Stimulated activated CD8-positive, alpha-beta memory T cell treated with anti-CD3 and anti-CD28 coated beads, Interleukin-7, amount 100 ng/mL, for 1 hour (primary cell): ENCODE measurements at places on chromosomes 2 and 18.

- DNase-seq: no peak
Measured at GRCh38 chr2:240991378-240992263, 6.8 kb upstream of the SNED1 start.

DNA sequence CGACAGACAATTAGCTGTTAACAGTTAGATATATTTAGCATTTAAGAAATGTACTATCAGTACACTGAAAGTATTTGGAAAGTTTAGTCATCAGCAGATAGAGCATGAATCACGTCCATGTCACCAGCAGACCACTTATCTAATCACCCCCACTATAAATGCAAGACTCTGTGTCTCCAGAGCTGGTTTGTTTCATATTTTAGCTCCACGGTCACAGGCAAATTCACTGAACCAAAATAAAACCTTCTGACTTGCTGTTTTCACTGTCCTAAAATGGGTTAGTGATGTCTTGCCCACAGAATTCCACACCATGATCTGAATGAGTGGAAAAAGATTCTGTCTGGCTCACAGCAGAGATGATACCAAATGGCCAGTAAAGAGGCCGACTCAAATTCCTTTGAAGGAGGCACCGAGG, 64.9 kb downstream of the CDH2 start:
- no peak for DNase-seq

GRCh38 chr18:44568342-44568741, 112.3 kb upstream of the SETBP1 start:
- DNase-seq: no peak

DNA sequence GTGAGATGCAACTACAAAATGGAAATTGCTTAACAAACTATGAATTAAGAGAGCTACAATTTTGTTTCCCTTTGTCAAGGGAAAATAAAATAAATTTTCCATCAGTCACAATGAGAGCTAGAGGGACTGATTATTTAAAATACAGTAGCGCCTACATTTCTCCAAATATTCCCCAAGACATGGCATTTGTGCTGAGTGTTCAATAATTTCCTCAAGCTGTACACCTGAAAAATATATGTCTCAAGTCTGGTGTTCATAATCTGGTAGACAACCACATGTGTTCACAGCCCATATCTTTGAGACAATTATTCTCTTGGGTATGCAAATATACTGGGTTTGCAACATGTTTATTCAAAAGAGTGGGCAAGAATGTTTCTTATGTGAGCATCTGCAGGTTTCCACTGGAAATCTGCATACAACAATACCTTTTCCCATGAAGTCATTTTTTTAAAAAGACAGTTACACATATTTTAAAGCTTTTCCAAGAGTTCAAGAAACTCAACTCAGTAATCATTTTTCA, 240.1 kb upstream of the VRK2 start:
- no peak for DNase-seq

GRCh38 chr2:70128005-70128404, 40.7 kb downstream of the PCBP1 start:
- DNase-seq: no peak

DNA sequence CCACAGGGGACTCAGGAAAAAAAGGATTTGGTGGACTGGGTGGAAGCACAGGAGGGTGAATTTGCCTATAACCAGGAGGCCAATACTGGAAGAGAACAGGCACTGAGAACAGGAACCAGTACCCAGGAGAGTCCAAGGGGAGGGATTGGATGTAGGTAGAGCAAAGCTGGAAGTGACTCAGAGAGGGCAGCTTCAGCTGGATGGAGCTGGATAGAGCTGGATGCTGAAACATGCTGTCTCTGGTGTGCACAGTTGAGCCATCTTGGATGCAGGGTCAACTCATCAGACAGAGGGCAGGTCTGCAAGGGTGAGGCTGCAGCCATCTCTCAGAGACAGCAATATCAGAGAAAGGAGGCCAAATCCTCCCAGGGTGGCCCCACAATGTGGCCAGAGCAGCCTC, 134.0 kb downstream of the GALNT14 start:
- no peak for DNase-seq

GRCh38 chr2:76748581-76749296, 773.4 kb downstream of the LRRTM4 start:
- no peak for DNase-seq

DNA sequence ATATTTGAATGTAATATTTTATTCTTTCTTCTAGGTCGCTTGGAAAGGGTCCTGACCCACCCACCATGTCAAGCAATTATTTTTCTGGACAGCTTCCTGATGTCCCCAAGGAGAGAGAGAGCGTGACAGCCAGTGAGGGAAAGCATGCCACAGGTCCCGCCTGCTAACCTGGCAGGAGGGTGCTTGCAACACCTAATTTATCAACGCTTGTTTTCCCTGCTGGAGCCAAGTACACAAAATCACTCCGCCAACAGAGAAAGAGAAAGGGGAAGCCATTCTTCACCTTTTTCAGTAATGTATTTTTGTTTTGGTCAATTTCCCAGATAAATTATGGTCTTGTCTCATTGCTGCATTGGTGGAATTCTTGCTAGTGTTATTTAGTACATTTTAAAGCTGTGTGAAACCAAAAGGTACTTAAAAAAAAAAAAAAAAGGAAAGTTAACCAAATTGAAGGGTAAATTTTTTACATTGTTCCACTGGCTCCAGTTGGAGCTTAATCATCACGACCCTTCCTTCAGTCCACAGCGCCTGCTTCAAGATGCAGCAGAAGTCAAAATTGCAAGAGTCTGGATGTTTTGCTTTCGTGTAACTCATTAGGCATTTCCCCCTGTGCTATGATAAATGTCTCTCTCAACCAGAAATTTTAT, 88.5 kb upstream of the COPS8 start:
- DNase-seq: no peak

GRCh38 chr2:60446413-60447267, 106.8 kb downstream of the BCL11A start:
- no peak for DNase-seq

GRCh38 chr2:80496775-80497174, 192.2 kb upstream of the LRRTM1 start:
- DNase-seq: no peak

- DNase-seq: no peak
Measured at GRCh38 chr18:59921384-59921891, 21.6 kb downstream of the PMAIP1 start.

- DNase-seq: no peak
Measured at GRCh38 chr2:236165842-236166795, 2.1 kb downstream of the GBX2 start.

GRCh38 chr2:217225596-217225995, 365.7 kb upstream of the TNP1 start:
- DNase-seq: no peak

- DNase-seq: no peak
Measured at GRCh38 chr2:237549216-237549615, 17.2 kb upstream of the PRLH start.

- DNase-seq: no peak
Measured at GRCh38 chr2:125455110-125455509, 1200.8 kb upstream of the GYPC start.

DNA sequence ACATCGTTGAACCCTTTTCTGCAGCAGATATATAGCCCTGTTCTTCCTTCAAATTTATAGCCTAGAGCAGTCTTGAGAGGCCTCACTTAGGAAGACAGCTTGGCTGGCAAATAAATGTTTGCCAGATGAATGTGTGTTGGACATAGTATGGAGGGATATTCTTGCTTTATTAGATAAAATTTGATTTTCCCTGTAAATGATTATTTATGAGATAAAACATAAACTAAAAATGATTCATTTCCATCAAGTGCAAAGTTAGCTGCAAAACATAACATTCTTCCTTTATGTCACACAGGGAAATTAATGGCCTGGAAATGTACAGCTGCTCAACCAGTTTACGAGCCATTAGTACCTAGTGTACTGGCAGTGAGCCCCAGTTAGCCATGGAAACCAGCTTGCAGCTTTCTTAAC, 82.5 kb downstream of the LIMS1 start:
- no peak for DNase-seq

- DNase-seq: no peak
Measured at GRCh38 chr2:96926791-96927190, 56.9 kb upstream of the SEMA4C start.

DNA sequence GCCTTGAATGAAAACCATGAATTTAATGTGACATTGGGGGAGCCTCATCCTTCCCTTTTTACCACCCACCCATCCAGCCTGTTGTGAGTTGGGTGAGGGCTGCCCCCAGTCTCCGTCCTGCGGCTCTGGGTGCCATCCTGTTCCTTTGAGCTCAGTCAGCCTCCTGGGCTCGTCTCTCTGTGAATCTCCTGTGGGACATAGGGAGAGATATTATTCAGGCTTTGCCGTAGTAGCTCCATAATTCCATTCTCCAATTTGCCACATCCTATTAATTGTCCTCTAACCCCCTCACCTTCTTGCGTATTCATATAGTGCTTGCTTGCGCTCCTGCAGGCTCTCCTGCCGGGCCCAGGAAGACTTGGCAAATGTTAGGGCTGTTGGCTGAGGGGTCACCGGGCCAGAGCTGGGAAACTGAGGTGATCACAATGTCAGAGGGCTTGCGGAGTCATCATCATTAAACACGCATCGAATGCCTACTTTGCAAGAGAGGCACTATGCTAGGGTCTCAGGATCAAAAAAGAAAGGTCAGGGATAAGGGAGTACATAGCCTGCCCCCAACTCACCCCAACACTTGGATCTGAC, 709 bp upstream of the DQX1 start:
- DNase-seq: no peak

DNA sequence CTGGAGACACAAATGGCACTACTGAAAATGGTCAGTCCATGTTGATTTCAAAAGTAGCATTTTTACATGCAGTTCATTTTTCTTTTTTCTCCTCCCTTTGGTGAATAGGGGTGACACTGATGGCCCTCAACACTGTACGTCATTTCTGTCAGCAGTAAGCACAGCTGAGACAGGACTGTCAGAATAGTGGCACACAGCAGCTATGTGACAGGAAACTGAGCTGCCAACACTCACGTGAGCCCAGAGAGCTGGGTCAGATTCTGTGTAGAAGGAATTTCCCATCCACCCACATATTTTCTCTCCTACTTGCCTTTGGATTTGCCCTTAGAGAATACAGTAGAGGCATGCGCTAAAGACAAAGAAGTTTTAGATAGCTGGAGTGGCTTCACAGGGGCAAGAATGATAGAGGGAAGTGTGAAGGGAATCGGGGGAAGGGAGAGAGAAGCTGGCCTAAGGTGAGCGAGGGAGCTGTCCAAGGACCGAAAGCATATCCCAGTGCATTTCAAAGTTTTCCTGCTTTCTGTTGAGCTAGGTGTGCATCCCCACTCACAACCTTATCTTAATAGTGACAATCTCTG, 476.6 kb downstream of the CNTNAP5 start:
- DNase-seq: no peak

DNA sequence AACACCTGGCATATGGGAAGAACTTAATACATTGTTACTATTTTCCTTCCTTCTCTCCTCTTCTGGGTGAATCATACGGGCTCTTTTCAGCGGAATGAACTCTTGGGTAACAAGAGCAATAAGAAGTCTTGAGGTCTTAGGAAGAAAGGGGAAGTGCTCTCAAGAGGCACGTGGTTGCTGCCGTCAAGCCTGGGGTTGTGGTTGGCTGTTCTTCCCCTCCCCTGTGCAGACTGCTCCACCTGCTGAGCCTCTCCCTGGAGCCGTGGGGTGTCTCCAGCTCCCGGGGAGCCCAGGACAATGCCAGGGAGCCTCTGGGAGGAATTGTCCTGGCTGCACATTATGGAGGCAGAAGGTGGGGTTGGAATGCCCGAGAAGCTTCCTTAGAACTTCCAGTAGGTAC, 19.4 kb downstream of the TOGARAM2 start:
- DNase-seq: no peak

- DNase-seq: no peak
Measured at GRCh38 chr2:231189571-231190495, 8.6 kb upstream of the ARMC9 start.

DNA sequence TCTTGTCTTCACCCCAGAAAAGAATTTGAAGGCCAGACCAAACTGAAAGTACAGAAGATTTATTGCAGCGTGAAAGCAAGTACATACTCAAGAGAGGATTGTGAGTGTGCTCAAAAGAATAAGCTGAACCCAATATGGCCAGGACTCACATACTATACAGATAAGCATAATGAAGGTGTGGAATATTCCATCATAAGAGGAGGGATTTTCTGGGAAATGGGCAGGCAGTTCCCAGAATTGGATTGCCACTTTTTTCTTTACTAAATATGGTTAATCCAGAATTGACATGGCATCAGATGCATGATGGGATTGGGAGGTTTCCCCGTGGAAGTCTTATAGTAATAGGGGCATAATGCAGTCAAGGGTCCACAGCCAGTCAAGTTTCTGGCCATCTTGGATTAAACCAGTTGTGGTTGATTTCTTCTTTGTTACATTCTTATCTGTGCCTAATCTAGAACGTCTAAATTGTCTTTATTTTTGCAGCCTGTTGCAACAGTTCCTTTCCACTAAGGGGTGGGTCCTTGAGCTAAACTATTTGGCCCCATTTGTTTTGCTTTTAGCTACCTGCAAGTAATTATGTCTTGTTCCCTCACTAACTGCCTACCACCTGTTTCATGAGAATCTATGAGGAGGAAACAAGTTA, 9.0 kb downstream of the SP140L start:
- DNase-seq: no peak

DNA sequence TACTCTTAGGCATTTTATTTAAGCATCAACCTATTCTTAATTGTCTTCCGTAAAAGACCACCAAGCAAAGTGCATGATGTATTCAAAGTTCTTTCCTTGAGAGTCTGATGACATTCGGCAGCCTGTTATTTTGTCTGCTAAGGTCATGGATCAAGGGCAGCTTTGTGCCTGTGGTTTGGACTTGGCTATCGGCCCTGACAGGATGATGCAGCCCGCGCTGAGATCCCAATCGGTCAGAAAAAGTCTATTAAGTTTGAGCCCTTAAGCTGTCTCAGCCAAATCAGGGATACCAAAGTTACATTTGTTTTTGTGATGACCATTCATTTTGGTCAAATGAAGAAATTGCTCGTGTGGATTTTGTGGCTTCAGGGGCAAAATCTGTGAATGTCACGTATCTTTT, 718.9 kb upstream of the FANCL start:
- no peak for DNase-seq

DNA sequence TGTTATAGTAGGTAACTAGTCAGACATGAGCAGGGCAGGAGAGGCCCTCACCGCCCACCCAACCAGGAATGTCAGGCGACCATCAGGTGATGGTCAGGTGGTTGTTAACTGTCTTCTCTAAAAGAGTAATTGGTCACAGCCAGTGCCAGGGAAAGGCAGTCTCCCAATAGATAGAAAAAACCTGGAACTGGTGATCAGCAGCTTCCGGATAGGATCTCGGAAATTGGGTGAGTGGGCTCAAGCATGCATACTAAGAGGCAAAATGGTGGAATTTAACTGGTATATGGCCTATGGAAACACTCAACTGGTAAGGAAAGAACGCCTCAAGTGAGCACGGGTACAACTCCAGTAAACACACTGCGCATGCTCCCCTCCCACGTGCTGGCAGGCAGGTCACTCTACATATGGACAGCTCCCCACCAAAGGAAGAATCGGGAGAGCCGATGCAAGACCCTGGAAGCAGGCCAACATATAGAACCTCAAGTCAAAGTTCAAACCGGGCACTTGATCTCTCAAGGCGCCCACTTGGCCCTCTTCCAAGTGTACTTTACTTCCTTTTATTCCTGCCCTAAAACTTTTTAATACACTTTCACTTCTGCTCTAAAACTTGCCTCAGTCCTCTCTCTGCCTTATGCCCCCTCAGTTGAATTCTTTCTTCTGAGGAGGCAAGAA, 43.5 kb upstream of the TMEM131 start:
- no peak for DNase-seq

- DNase-seq: no peak
Measured at GRCh38 chr2:39202639-39203369, 41.0 kb downstream of the CDKL4 start.
